Stimulated activated CD4-positive, alpha-beta T cell treated with anti-CD3 and anti-CD28 coated beads, Interleukin-4, amount 100 ng/mL, for 4 hours (primary cell): ENCODE measurements at places on chromosomes 13 and 19.

DNA sequence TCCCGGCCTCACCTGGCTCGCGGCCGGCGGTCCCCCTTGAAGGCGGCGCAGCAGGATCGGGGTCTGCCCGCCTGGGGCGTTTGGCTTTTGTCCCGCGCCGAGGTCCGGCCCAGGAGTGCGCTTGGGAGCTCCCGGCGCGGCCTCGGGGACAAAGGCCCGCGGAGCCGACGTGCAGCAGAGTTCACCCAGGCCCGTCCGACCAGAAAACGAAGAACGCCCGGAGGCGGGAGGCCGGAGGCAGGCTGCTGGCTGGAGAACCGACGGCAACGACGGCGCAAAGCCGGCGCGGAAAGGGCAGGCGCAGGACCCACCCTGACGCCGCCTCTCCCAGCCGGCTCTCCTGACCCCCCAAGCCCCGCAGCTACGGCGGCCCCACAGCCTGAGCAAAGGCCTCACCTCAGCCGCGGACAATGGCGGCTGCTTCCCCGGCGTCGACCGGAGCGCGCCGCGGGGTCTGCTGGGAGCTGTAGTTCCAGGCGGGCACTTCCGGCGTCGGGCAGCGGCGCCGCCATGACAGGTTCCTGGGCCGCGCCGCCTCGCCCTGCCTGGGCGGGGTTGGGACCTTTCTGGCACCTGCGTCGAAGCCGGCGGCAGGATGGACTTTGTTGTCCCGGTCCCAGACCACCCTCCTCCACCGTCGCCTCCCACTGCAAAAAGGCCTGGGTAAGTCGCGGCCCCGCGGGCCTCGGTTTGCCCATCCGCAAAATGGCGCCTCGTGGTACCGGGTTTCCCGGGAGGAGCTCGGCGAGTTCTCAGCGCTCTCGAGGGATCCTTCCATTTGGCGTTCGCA is at the start of gene ZNF606:
TSS of gene ZNF606 (minus strand) at position 437 of the 790 bp plus-strand sequence. CDS start 1,501 bp downstream, outside the sequence.
- peak; percentile 83 for DNase-seq

- DNase-seq, result no peak
These were observed at the start of gene KLK6 for GRCh38 chr19:50969413-50969760. Gene KLK6, minus strand, starts transcription at chr19:50969591. Its CDS starts 1,487 bp downstream, at chr19:50968104.

GRCh38 chr19:18321734-18322102 is 1.2 kb downstream of the LSM4 start:
- DNase-seq, result no peak

DNA sequence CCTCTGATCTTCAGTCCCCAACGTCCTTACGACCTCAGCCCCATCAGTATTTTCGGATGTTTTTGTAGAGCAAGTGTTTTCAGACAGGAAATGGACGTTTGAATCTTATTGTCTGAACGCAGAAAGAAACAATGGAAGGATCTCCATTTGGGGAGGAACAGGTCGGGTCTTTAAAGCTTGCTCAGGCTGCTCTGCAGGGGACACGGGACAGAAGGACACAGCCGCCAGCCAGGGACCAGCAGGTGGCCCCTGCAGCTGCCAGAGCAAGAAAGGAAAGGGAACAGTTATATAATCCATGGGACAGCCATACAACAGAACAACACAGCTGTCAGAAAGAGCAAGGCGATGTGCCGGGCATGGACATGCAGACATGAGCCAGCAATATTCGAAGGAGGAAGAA is 18.5 kb upstream of the IGLON5 start:
- no peak for DNase-seq

DNA sequence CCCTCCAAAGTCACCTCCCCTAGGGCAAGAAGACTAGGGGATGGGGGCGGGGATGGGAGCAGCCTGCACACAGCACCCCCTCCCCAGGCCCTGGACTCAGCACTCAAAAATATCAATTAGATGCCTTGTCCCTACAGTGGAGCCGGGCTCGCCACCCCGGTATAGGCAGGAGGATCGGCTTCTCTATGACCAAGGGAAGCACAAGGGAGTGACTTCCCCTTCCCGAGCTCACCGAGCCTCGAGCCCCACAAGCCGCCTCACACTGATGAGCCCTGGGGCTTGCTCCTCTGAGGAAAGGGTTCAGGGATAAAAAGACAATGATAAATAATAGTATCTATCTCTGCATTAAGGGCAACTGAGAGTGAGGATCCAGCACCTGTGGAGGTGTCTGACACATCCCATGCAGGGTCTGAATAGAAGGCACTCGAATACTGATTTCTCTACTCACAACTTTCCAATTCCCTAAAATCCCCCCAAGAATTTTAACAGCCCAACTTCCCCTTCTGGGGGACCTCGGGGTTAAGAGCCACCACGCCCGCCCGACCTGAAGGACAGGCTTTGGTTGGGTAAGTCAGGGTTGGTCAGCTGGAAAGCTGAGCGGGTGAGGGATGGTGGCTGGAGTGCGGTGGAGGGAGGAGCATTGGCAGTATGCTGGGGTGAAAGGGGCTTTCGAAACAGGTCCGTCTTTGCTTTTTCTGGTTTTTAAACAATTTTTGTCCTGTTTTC is 51.3 kb downstream of the STK24 start:
- no peak for DNase-seq

DNA sequence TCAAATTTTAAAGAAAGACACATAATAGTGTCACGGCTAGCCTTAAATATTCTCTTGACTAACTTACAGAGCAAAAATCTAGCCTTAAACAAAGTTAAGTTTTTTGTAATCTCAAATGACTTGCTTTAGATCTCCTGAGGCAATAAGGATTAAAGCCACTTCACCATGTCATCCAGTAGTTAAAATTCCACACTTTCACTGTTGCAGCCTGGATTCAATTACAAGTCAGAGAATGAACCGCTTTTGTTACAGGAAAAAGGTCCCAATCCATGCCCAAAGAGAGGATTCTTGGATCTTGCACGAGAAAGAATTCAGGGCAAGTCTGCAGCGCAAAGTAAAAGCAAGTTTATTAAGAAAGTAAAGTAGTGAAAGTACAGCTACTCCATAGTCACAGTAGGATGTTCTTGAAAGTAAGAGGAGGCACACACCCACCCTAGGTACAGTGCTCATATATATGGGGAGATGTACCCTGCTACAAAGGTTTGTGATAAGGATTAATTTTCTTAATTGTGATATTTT is 34.6 kb upstream of the CD177 start:
- DNase-seq, result no peak

DNA sequence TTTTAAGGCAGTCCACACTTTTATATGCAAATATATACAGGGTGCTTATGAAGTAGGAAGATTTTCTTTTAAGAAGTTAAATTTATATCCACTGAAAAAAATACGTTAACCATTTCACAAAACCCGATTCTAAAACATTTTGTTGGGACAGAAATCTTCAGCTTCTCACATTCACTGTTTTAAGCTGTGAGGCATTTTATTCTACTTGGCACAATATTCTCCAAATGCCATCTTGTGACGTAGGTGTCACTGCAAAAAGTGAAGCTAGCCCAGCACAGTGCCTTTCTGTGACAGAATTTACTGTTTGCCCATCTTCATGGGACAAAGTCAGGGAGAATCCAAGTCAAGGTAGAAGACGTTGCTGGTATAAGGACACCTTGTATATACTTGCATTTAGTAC is 94.5 kb upstream of the SLC15A1 start:
- no peak for DNase-seq

DNA sequence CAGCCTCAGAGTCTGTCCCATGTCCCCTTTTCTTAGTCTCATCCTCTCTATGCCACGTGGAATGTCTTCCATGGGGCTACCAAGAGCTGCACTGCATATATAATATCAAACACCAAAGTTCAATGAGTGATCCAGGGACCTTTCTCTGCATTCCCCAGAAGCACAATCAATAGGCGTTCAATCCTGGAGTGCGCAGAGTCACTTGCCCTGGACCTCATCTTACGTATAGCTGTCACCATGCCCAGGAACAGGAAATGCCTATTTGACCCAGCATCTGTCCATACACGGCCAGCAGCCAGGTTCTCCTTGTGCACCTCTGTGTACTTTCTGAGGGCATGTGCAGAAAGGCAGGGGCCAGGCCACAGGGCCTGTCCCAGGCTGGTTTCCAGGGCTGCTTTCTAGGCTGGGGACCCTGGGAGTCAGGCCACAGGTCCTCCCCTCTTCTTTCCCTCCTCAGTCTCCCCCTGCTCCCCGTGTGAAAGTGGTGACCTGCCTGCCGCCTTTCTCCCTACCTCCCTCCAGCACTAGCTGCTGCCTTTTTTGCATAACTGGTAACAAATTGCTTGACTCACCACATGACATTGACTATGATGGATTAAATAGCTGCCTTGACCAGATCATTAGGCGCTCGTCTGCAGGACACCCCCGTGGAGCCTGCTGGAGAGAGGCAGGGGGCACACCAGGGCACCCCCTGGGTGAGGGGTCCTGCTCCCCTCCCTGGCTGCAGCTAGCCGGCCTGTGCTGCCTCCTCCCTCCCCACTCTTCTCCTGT is 222.0 kb downstream of the ZNF536 start:
- no peak for DNase-seq

- no peak for DNase-seq
These were observed at the start of gene ZNF728 for GRCh38 chr19:23002690-23003422. Gene ZNF728, minus strand, starts transcription at chr19:23003176. Its CDS starts 146 bp downstream, at chr19:23003030.

DNA sequence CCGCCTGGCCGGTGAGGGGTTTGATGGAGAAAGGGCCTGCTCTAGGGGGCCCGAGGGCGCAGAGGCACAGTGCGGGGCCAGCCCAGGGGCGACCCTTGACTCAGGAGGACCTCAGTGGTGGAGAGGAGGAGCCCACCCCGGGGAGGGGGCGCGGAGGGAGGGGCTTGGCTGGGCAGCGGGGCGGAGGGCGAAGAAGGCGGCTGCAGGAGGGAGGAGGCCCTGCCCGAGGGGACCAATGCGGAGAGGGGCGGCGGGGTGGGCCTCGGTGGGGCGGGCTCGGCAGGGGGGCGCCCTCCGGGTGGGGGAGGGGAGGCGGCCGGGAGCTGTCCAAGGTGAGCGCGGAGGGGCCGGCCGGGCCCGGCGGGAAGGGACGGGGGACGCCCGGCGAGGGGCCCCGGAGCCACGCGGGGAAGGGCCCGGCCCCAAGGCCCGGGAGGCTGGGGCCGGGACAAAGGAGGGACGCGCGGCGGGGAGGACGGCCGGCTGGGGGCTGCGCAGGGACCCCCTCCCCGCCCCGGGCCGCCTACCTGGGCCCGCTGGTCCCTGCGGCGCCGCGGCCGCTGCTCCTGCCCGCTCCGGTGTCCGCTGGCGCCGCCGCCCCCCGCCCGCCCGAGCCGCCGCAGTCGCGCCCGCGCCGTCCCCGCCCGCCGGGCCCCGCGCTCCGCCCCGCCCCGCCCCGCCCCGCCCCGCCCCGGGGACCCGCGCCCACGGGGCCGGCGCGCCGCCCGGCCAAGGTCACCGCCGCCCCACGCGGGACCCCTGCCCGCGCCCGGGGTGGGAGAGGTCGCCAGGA is at the start of gene DIRAS1:
TSS of gene DIRAS1 (minus strand) at position 596 of the 793 bp plus-strand sequence. CDS start 3,566 bp downstream, outside the sequence.
- no peak for DNase-seq

DNA sequence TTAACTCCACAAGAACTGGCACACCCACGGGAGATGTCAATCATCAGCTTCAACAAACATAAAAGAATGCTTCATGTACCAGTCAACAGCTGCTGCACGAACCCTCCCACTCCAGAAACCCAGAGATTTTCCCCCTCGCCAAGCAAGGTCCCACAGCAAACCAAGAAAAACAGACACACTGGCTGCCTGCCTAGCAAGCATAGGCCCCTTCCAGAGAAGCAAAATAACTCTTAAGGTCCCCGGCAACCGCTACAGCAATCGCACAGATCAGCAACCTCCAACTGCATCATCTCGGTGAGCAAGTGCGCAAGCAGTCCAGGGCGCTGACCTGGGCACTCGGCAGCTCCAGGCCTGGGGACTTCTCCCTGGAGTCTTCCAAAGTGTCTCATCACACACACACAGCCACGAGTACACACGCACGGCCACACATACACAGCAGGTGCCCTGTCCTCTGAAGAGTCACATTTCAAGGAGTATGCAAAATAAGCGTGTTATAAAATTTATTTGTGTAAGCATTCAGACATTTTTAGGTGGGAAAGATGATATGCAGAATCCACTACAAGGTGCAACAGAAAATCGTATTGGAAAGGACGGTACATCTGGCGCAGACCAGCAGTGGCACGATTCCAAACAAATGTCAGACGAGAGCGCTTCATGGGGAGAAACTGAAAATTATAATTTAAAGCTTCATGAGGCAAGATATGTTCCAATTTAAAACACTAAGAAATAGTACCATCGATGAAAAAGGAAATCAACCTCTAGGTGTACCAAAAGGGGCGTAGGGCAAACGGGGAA is 125.0 kb downstream of the STK24 start:
- DNase-seq, result no peak

DNA sequence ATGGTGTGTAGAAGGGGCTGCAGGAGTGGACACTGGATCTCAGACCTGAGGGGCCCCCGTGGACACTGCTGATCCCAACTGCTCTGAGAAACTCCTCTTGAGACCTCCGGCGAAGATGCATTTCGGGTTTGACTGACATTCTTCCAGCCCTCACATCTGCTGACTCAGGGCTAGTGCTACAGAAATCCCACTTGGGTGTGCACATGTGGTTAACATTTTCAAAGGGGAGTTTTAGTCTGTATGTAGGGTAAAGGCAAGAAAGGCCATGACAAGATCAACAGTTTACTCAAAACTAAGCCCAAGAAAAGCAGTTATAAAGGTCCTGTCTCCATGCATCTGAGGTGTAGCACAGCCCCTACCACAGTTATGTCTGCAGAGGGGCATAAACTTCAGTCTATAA is 31.2 kb downstream of the DLEU7 start:
- no peak for DNase-seq

DNA sequence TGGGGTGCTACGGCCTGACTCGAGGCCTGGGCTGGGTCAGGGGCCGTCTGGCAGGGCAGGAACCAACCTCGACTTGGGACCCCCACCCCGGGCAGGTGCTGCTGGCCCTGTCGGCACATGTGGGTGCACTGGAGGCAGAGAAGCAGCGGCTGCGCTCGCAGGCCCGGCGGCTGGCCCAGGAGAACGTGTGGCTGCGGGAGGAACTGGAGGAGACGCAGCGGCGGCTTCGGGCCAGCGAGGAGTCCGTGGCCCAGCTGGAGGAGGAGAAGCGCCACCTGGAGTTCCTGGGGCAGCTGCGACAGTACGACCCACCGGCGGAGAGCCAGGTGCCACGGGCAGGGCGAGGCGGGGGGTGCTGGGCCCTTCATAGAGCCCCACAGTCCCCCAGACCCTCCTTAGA is 5.9 kb downstream of the KLC3 start:
- no peak for DNase-seq

DNA sequence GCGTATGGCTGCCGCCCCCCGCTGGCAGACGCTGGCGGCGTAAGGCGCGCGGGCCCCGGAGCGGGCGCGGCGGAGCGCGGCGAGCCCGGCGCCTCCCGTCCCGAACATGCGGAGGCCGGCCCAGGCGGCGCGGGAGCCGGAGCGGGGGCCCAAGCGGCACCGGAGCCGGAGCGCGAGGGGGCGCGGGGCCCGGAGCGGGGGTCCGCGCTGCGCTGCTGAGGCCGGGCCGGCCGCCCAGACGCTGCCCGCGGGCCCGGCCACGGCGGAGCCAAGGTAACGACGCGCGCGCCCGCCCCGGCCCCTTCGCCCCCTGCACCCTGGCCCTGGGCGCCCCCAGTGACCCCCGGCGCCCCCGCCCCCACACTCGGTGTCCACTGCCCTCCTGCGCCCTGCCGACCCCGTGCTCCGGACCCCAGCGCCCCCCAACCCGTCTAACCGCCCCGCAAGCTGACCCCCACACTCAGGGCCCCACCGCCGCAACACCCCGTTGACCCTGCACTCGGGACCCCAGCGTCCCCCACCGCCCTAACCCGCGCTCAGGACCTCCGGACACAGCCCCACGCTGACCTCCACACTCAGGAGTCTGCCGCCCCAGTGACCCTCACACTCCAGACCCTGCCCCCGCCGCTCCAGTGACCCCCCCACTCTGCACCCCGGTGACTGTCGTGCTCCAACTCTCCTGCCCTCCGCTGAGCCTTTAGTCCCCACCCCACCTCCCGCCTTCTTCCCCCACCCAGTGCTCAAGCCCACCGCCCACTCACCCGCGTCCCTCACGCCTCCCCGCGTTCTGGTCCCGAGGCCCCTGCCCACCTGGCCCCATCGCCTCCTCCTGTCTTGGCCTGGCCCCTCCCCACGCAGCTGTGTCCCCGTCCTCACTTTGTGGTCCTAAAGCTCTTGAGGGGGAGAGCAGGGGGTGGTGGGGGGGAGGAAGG is at the start of gene CSNK1G2:
TSS of gene CSNK1G2 (plus strand) at position 27 of the 932 bp plus-strand sequence. CDS start 28,601 bp downstream, outside the sequence.
- no peak for DNase-seq
